Stimulated activated CD4-positive, alpha-beta T cell treated with anti-CD3 and anti-CD28 coated beads, Interleukin-4, amount 100 ng/mL, for 4 hours (primary cell): ENCODE measurements at places on chromosomes 16 and 17.

GRCh38 chr17:42541041-42541833 lies 5.2 kb downstream of the NAGLU start:
- no peak for DNase-seq

GRCh38 chr17:1916316-1916715 lies 86.5 kb downstream of the RPA1 start:
- no peak for DNase-seq

DNA sequence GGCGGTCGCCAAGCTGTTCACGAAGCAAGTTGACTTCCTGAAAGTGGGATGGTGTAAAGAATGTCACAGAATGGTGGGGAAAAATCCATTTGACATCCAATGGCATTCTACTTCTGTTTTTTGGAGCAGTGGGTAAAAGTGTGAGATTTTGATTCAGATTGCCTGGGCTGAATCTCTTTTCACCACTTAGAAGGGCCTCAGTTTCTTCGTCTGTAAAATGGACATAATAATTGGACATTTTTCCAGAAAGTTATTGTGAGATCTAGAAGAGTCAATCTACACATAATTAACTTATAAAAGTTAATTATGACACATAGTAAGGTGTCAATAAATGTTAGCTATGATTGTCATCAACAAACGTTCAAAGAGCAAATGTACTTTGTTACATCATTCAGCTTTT lies 3.0 kb downstream of the KRT40 start:
- no peak for DNase-seq

DNA sequence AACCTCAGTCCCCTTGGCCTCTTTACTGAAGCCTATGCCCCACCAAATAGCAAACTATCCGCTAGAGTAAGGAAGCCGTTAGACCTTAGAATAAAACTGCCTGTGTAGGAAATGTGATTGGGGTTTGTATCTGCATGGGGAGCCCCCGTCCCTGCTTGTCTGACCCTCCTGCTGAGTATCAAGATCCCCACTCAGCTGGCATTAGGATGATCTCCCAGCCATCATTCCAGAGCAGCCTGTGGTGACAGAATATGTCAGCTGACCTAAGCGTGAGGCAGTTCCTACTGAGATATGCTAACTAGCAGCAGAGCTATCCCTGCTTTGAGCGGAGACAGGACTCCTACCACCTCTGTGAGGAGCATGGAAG lies 645 bp upstream of the GFOD2 start:
- peak; percentile 7 for DNase-seq

DNA sequence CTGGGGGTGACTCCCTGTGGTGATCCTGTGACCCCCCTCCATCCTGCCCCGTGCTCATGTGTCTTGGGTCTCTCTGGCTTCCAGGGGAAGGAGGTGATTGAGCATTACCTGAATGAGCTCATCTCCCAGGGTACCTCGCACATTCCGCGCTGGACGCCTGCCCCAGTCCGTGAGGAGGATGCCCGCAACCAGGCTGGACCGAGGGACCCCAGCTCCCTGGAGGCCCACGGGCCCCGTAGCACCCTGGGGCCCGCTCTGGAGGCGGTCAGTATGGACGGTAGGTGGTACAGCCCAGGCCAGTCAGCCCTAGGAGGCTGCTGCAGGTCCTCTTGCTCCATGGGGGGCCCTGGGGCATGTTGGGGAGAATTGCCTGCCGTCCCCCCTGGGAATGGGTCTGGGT lies 33.6 kb downstream of the SEC14L5 start:
- no peak for DNase-seq

- no peak for DNase-seq
Measured at GRCh38 chr17:81229666-81229920, 6.8 kb upstream of the CEP131 start.

DNA sequence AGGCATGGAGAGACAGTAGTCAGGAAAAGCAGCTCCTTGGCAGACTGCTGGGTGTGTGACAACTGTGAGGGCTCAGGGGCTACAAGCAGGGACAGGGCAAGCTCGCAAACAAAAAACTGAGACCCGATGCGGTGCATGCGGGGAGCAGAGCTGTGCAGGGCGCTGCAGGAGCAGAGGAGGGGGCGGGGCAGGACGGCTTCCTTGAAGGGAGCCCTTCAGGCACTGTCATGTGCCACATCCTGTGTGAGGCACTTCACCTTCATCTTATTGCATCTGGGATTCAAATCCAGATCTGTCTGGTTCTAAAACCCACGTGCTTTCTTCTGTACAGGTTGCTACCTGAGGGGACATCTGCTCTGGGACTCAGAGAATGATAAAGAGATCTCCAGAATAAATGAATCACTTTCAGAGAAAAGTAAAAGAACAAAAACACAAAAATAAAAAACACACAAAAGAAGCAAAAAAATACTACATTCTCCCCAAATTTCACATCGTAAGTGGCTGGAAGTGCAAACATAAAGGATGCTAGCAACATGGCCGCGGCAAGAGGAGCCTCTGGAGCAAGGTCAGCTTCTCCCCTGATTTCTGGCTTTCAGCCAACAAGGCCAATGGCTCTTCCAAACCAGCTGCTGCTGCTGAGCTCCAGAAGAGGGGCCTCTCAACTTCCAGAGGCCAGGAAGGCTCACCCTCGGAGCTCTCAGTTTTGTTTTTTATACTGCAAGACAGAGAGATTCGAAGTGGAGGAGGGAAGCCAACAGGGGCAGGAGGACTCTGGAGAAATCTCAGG lies 14.2 kb downstream of the LYRM9 start:
- DNase-seq = peak; percentile 20

GRCh38 chr17:42872251-42872965 lies 21.4 kb downstream of the AOC3 start:
- DNase-seq = no peak

DNA sequence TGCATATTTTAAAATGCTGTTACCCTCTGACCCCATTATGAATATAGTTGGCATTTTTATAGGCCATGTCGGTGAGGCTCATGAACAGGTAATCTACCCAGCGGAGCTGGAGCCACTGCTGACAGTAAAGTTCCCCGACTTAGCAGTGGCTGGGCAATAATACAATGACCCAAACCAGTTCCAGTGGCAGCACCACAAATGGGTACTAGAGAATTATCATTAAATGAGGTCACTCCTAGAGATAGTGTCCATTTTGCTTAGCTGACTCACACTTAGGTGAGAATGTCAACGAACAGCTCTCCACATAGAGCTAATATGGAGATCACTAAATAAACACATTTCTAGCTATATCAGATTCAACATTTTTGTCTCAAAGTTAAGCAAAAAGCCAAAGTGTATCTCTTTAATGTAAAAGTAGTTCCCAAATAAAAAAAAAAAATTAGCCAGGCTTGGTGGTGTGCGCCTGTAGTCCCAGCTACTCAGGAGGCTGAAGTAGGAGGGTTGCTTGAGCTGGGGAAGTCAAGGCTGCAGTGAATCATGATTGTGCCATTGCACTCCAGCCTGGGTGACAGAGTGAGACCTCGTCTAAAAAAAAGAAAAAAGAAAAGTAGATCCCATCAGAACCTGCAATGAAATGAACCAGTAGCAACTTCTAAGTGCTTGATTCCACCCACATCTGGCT lies 7.4 kb downstream of the MYO1D start:
- DNase-seq = no peak

DNA sequence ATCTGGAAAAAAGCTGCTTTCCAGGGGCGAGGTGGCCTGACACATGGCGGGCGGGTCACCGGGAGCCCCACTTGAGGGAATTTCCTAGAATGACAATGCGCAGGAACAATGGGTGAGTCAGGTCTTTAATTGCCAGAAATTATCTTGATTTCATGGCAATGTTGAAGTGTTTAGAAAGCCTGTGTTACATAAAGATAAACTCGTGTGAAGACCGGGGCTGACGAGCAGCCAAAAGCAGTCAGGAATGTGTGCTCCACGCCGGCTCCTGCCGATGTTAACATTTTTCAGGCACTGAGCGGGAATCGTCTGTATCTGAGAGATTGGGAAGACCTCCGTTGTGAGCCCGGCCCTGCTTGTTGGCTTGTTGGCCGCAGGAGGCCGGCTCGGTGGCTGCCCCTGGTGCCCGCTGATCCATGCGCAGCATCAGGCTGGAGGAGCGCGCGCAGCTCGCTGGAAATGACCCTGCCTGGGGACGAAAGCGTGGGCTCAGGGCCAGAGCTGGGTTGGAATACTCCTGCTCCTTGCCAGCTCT lies 353.1 kb downstream of the FOXL1 start:
- DNase-seq = no peak

DNA sequence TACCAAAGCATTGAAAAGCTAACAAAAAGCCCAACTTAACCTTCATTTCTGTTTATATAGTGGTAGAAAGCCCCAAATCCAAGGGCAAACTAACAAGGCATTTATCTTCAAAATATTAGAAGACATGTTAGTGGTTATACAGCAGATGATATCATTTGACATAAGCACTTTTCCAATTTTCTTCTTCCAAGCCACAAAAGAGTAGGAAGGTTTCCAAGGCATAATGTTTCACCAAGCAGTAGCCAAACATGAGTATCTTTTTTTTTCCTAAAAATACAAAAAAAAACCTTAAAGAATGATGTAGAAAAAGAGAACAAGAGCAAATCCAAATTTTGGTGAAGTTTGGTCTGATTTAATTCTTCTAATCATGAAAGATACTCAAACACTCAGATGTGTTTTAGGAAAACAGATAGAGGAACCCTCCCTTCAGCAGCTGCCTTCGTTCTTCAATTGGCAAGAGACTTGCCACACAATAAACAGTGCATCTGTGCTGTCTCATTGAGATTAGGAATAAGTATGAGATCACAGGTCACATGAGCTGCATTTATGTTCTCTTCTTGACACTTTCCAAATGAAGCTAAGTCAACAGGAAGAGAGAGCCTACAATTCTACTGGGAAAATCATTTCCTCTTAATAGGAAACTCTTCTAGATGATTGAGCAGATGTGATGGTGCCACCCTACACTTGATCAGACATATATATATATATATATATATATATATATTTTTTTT lies 106.7 kb downstream of the TTC19 start:
- no peak for DNase-seq

DNA sequence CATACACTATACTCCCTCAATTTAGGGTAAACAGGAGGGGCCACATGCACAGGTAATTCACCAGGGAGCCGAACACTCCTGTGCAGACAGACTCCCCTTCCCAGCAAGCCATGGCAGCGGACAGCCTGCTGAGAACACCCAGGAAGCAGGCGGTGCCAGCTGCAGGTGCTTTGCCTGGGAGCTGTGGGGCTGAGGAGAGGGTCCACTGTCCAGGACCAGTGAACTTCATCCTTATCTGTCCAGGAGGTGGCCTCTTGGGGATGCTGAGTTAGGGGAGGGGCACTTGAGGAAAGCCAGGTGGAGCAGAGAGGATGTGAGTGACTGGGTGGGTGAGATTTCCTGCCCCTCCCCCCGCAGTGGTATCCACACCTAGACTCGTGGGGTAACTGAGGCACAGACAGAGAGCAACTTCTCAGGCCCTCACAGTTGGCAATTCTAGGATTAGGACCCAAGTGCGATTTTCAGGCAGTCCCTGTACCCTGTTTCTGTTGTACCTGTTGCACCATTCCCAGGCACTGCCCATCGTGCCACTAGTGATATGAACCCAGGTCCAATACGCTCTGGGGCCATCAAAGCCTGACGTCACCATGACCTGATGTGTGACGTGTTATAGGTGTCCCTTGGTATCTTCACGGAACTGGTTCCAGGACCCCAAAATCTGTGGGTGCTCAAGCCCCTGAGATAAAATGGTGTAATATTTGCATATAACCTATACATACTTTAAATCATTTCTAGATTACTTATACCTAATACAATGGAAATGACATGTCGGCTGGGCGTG lies 1.2 kb downstream of the GRN start:
- DNase-seq = no peak

DNA sequence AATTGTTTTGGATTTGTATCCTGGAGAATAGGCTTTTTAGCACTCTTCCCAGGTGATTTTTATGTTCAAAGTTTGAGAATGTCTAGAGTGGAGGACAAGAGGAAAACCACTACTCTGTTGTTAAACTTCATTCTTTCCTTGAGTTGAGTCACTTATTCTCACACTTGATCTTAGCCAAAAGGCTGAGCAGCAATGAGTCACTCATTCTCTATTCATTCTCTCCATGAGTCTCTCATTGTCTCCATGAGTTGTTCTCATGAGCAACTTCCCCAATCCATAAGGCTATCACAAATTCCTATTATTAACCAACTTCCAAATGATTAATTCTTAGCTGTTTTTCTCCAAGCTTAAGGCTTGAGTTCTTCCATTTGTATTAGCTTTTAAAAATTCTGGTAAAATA lies 1393.3 kb downstream of the CDH8 start:
- DNase-seq = no peak

DNA sequence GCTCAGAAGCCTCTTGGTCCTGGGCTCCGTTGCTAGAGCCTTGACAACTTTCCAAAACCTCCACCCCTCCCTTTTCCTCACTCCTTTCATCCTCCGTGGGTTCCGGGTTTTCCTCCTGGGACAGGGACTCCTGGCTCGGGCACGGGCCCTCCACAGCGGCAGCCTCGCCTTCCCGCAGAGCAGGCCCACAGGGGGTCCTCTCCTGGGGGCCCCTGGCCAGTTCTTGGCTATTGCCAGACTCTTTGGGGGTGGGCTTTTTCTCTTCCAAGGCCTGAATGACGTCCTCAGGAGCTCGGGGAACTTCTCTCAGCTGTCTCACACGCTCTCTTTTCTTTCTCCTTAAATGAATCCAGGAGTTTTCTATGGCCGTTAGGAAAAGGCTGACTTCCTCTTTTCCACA lies 19.3 kb upstream of the MNT start:
- DNase-seq = no peak

DNA sequence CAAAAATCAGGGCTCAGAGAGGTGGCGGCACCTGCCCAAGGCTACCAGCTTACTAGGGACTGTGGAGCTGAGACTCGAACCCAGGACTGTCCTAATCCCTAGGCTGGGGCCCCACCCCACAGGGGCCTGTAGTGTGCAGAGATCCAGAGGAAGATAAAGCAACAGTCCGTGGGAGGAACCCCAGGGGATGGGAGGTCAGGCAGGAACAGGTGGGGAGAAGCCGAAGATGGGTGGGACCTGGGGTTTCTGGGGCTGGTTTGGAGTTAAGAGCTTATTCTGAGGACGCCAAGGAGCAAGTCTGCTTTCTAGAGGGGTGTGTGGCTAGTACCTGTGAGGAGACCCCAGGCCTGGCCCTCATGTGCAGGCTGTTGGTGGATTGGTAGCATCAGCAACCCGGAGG lies 14.9 kb downstream of the C16orf74 start:
- no peak for DNase-seq

DNA sequence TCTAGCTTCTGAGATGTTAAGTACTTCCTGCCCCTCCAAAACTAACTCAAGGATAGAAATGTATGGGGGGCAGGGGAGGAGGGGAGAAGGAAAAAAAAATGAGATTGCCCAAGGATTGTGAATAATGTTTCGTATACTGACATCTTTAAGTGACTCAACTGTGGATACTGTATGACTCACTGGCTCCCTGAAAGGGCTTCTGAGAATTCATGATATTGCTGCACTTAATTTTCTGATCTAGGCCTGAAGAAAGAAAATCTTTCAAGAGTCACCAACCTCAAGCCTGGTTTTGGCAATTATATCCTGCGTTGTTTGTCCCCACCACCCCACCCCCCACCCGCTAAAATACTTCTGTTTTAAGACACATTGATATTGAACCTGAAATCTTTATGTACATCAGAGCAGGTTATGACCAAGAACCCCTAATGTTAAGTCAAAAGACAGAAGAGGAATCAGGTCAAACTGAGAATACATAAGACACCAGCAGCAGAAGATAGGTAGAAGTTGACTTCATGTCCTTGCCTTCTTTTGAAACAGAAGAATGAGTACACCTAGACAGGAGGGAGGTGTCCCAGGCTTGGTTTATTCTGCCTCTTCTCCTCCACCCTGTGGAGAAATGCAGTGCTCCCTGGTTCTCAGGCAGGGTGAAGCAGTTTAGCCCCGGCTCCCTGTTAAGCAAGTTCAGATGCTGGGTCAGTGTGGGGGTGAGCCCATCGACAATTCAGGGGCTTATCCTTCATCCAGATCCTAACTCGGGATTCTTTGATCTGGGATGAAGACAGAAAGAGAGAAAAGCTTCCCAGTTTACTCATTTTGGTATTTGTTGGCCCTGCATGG lies 3.3 kb upstream of the FBXL20 start:
- no peak for DNase-seq
